RPMI7951 (cell line): ENCODE measurements at places on chromosomes 4 and X.

GRCh38 chrX:106007815-106008214 is 30.7 kb downstream of the SERPINA7 start:
- no peak for DNase-seq

GRCh38 chr4:79177388-79177787 is 148.5 kb downstream of the NAA11 start:
- DNase-seq = no peak

- no peak for DNase-seq
Measured at GRCh38 chr4:107216379-107216778, 180.3 kb upstream of the DKK2 start.

GRCh38 chrX:16560173-16560572 is 89.8 kb upstream of the S100G start:
- DNase-seq = no peak

DNA sequence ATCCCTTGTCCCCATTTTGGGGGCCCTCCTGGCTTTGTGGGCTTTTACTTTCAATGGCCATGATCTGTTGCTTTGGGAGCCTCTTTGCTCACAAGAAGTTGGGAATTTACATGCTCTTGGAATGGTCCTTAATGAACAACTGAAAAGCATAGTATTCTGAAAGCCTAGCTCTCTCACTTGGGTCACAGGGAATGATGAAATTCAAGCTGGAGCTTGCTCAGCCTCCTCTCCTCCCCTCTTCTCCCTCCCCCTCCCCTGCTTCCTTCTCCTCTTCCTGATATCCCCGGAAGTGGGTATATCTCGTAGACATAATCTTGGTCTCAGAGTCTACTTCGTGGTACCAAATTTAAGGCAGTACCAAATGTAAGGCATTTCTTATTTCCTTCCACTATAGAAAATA is 400.6 kb upstream of the NR3C2 start:
- no peak for DNase-seq

DNA sequence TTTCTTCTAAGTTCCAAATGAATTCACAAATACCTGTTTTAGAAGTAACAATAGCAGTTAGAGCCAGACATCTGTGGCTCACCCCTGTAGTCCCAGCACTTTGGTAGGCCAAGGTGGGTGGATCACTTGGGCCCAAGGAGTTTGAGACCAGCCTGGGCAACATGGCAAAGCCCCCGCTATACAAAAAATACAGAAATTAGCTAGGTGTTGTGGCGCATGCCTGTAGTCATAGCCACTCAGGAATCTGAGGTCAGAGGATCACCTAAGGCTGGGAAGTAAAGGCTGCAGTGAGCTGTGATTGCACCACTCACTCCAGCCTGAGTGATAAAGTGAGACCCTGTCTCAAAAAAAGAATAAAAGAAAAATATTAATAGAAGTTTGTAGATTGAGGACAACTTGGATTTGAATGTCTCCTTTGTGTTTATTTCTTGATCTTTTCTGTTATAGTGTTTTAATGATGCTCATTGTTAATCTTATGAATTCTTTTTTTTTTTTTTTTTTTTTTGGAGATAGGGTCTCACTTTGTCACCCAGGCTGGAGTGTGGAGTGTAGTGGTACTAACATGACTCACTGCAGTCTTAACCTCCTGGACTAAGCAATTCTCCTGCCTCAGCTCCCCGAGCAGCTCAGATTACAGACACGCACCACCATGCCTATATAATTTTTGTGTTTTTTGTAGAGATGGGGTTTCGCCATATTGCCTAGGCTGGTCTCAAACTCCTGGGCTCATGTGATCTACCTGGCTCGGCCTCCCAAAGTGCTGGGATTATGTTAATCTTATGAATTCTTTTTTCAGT is 30.7 kb upstream of the RAPGEF2 start:
- DNase-seq = no peak

DNA sequence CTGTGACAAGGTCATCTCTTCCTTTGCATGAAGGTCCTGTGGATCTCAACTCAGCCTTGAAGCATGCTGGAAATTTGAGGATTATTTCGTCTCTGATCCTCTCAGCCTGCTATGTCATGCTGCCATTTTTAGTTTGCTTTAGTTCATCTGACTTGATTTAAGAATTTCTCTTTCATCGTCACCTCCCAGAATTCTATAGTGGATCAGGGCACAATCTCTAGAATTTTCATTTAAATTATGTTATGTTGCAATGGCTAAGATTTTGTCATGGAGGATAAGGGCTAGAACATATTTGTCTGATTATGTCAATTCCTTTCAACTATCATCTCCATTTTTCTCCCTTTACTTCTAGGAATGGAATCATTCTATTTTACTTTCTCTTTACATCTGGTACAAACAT is 98.8 kb downstream of the PCDH10 start:
- no peak for DNase-seq

GRCh38 chr4:1338752-1339414 is 8.1 kb upstream of the UVSSA start:
- no peak for DNase-seq

- peak; percentile 71 for DNase-seq
Measured at GRCh38 chrX:136204571-136204970, 46.6 kb downstream of the MAP7D3 start.

DNA sequence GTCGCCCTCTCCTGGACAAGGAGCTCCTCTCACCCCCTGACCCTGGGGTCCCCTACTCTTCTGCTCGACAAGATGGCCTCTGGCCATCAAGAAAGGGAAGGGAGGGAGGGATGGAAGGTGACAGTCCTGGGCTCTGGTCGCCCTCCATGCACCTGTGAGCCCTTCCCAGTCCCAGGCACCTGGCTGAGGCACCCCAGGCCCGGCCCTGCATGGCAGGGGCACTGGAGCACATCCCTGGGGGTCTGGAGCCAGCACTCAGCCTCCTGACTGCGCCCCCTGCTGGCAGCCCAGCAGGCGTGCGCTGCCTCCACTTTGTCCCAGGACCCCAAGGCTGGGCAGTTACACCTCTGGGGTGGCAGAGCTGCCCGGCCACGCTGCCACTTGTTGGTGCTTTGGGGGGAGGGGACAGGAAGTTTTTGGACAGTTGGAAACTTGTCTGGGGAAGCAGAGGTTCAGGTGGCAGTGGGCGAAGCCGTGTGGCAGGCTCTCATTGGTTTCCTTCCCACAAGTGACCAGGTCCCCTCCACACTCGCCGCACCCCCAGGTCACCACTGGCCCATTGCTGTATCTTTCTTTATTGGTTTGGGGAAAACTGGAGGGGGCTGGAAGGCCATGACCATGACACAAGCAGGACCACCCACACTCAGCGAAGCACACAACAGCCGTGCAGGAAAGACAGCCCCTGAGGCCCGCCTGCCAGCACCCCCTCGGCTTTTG is 4.3 kb downstream of the PNCK start:
- DNase-seq = no peak
